ENCODE measurements at places on chromosomes 16 and 17.

GRCh38 chr17:34763728-34764665 lies 184.6 kb downstream of the TMEM132E start:
- DNase-seq = no peak

DNA sequence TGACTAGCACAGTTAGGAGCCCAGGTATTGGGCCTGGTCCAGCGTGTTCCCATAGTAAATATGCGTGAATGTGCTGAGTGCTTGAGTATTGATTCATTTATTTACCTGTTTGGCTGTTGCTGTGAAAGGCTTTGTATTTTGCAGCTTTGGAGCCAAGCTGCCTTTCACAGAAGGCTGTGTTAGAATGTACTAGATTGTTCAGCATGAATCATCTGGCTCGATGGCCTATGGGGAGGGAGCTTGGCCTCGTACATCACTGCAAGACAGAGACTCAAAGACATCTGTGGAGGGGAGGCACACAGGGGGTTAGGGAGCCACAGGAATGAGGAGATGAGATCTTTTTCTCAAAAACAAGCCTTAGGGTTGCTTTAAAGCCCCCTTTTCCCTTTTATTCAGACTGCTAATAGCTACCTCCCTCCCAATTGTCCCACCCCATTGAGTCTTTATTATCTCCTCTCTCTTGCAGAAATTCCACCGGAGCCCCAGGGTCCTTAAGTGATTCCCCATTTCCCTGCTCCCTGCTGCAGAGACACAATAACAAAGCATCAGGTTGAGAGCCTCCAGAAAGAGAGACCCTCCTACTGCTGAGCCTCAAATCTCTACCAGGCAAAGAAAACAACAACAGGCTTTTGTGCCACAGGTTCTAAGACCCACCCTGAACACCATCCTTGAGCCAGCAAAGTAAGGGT lies 307.2 kb downstream of the ABCC12 start:
- DNase-seq = no peak

GRCh38 chr17:78026381-78026780 lies 67.9 kb downstream of the TNRC6C start:
- no peak for DNase-seq

DNA sequence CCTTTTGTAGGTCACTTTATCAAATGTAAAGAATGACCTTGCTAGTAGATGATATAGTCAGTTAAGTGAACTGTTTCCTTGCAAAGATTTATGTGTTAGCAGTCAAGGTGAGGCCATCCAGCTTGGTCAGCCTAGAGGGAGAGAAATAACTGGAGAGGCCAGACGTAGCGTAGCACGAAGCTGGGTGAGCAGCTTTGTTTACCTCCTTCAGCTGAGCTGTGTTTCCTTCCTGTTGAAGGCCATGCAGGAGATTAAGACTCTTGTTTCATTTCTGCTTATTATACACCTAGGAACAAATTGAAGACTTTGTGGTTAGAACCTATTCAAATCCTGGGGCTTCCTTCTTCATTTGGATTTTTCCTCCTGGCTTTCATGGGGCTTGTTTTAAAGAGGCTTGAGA lies 267.1 kb downstream of the PHKB start:
- no peak for DNase-seq

DNA sequence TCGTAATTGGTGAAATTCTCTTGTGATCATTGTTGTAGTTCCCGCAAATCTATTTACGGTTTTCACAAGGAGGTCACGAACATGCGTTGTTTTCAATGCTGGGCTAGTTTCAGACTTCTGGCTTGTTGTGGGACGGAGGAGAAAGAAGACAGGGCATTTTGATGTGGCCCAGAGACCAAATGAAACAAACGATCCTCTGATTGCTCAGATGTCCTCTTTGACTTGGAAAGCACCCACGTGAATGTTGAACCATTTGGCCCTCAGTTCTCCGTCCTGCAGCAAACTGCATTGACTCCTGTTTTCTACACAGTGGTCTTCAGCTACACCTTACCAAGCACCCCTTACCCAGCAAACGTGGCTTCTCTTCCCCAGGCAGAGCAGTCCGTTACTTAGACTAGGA lies 391.0 kb downstream of the WWOX start:
- DNase-seq = no peak

GRCh38 chr17:30391534-30391933 lies 12.8 kb downstream of the CPD start:
- no peak for DNase-seq

DNA sequence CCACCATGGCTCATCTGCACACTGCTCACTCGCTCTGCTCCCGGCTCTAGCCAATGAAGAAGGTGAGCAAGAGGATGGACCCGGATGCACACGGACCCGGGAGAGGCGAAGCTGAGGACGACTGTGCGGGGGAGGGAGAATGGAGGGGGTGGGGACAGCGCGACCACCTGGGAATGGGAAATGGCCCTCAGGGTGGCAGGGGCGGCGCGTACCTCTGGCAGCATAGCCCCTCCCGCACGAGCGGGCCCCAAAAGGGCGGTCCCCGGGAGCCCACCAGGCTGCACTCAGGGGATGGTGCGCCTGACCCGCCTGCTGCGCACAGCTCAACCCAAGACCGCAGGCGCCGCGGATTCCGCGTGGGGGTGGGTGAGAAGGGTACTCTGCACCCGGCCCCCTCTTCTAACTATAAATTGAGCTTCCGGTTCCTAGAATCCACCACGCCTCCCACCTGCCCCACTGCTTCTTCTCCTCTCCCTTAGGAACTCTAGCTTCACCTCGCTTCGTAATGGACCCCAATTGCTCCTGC lies 6.1 kb downstream of the MT1H start:
- no peak for DNase-seq

DNA sequence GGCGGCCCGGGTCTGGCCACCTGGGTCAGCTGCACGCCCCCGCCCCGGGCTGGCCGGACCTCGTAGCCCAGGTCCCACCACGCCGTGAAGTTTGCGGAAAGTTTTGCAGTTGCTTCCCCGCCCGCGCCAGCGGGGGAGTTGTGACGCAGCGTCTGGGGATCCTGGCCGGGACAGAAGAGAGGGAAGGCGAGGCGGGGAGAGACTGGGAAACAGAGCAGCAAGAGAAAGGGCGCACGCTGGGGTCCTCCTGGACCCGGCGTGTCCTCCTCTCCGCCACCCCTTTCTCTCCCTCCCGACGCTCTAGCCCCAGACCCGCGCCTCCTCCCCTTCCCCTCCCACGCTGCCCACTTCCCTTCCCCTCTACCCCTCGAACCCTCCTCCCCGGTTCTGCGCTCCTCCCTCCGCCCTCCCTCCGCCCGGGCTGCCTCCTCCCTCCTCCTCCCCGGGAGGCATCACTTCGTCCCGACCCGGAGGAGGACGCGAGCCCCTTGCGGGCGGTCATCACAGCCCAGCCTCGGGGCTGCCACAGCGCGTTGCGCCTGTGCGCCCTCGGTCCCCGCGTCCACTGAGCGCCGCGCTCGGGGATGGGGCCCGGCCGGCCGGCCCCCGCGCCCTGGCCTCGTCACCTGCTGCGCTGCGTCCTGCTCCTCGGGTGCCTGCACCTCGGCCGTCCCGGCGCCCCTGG lies at the start of gene MRC2:
Gene MRC2 (plus strand): TSS at position 452 of the 685 bp plus-strand sequence. CDS start 133 bp downstream, at position 585.
- DNase-seq = peak; percentile 81

- no peak for DNase-seq
Measured at GRCh38 chr16:85862476-85863383, 36.2 kb upstream of the IRF8 start.

DNA sequence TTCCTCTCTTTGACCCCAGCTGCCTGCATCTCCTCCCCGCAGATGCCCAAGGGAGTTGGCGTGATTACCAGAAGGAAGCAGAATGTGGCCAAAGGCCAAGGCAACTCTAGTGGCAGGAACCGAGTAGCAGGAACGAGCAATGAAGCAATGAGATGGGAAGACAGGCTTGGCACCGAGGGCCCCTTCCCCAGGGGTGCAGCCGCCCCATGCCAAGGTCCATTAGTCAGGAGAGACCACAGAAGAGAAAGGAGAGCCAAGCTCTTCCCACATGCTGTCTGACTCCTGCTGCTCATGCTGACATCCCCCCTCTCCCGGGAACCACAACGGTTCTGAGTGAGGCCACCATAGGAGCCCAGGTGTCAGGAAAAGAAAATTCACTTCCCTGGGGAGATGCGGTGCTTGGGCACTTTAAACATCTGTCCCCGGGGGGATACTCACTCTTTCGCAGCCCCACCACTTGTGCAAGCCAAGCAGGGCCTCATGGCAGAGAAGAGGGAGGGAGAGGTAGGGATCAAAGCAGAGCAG lies 67.4 kb downstream of the MYO18A start:
- no peak for DNase-seq

DNA sequence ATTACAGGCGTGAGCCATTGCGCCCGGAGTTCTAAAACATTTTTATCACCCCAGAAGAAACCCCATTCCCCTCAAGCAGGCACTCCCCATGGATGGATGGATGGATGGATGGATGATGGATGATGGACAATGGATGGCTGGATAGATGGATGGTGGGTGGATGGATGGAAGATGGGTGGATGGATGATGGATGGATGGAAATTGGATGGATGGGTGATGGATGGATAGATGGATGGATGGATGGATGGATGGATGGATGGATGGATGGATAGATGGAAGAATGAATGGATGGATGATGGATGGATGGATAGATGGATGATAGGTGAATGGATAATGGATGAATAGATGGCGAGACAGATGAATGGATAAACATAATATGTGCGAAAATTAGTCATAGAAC lies 16.5 kb downstream of the PLA2G10 start:
- DNase-seq = no peak

DNA sequence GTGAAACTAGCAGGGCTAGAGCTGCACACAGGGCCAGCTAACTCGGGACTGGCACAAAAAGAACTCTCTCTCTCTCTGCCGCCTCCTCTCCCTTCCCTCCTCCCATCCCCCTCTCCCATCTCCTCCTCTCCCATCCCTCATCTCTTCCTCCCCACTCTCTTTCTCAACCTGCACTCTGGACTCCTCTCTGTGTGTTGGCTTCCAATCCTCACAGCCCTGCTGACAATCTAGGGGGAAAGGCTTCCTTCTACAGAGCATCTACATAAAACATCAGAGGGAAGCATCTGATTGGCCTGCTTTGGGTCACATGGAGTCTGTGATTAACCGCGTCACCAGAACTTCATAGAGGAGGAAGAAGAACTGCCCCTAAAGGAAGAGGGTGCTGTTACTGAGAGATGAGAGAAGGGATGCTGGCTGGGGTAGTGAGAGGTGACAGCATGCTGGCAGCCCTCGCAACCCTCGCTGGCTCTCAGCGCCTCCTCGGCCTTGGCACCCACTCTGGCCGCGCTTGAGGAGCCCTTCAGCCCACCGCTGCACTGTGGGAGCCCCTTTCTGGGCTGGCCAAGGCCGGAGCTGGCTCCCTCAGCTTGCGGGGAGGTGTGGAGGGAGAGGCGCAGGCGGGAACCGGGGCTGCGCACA lies 12.8 kb upstream of the ZFP90 start:
- no peak for DNase-seq

- DNase-seq = peak; percentile 97
Measured at GRCh38 chr16:85613604-85614337, 649 bp downstream of the GSE1 start.

Data from SK-N-DZ (cell line).